Urinary bladder (tissue), 4 donors: ENCODE measurements at places on chromosomes 3 and 15.

DNA sequence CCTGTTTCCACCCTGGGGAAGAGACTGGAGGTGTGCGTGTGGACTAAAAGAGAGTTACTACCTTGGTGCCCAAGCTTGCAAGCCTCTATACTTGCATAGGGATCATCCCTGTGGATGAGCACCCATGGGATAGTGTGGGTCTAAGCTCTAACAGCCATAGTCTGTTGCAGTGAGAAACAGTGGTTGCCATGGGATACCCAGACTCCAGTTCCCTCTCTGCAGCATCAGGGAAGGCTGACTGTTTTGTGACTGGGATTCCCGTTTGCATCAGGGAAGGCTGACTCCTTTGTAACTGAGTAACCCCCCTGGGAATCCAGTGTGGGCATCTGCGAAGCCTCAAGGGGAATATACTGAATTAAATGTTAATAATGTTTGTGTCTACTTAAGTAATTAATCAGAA is 196.1 kb downstream of the ZNF621 start:
- DNase-seq, result no peak

GRCh38 chr15:49055630-49056029 is 9.4 kb upstream of the SECISBP2L start:
- no peak for DNase-seq

DNA sequence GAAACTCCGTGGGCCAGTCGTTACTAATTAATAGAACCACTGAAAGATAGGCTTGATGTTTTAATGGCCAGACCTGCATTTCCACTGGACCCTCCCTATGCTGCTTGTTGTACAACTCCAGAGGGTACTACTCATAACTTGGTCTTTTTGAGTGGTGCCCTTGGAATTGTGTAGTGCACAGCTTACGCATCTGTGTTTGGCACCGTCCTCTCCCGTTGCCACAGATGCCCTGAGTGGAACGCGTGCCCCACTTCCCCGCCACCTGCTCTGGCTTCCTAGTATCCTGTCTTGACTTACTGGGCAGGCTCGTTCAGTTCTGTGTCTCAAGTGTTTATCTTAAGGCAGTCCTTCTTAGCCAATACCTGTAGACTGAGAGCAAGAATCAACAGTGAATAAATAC is 78.7 kb downstream of the USP13 start:
- no peak for DNase-seq

DNA sequence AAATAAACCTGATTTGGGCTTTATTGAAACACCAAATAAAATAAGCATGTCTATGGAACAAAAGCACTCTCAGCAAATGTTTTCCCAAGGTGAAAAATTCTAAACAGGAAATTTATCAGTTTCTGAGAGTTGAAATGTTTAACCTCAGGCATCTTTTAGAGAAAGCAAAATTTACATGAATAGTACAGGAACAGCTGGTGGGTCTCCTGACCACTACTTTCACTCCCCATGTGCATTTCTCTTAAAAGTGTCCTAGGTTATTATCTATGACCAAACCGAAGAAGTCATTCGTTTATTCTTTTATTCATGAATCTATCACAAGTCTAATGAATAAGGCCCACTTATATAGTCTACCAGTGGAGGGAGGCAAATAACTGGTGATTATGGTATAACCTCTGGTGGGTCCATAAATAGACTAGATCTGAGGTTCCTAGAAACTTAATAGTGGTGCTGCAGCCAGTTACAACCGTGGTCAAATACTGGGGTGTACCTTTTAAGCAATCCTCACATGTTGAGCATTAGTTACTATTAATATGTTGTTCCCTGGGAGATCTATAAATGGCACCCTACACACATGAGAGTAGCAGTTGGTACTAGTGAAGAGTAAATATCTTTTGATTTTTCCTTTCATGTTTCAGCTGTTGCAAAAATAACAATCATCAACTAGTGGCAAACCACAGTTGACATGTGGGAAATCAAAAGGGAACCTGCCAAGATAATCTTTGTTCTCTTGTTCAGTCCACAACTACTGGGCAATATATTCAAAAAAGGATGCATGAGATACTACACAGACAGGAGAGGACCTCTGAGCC is 169.3 kb upstream of the STAC start:
- no peak for DNase-seq

- DNase-seq, result no peak
These were observed 3.9 kb upstream of the RNU6-1 start for GRCh38 chr15:67843571-67844387.

- DNase-seq, result no peak
These were observed 551.2 kb upstream of the CCDC54 start for GRCh38 chr3:106825962-106826605.

DNA sequence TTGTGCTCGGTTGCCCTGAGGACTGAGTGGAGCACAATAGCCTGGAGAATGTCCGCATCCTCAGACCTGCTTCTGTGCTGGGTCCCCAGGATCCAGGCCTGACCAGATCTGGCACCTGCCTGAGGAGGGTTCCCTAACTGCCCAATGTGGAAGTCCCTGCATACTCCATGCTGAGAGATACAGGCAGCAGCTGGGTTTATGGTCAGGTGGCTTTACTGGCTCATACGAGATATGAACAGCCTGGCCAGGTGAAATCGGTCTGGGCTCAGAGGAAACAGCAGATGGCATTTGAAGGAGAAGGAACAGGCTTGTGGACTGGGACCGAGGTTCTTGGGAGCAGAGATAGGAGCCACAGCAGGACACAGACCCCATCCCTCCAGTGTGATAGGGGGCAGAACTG is 18.2 kb upstream of the KIF23 start:
- no peak for DNase-seq

GRCh38 chr15:33756961-33757360 is 211.3 kb upstream of the CHRM5 start:
- DNase-seq, result no peak

GRCh38 chr15:87827131-87827530 is 429.4 kb downstream of the NTRK3 start:
- no peak for DNase-seq

DNA sequence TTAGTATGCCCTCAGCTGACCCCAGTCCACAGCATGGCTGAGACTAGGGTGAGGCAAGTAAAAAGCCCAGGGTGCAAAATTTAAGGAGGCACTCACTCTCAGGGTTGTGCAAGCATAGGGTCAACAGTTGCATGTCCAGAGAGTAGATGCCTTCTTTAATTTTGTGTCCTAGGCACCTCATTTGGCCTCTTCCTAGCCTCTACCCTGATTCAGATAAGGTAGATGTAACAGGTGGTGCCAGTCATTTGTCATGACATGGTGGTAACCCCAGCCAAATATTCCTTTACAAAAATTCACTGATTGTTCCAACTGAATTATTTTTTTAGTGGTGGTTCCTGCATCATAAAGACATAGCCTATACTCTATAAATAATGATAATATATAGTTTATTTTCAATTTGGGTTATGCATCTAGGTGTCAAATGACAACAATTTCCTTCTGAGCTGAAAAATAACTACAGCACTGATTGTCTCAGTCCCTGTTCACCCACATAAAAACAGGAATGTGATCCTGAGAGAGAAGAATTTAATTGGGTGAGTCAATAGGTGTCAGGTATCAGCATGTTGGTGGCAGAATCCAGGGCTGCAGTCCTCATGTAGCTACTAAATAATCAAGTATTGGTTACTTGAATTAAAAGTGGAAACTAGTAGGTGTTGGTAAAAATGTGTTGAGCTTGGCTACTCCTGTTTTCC is 44.2 kb upstream of the TIPARP start:
- DNase-seq, result no peak

DNA sequence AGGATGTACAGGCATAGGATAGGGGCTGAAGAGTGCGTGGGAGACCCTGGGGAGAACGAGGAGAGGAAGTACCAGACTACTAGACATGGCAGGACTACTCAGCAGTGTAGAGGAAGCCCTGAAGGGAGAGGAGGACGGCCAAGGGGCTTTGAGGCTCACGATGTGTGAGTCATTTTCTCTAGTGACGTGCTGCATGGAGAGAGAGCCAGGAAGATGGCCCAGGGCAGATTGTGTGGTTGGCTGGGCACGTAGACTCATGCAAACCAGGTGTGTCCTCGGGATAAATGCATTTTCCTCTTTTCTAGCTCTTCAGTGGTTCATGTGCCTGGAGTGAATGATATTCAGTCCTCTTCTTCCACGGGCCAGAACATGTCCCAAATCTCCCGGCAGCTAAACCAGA is 115.0 kb upstream of the ABHD17C start:
- no peak for DNase-seq

- no peak for DNase-seq
These were observed 106.5 kb upstream of the SLC4A7 start for GRCh38 chr3:27590437-27591298.

DNA sequence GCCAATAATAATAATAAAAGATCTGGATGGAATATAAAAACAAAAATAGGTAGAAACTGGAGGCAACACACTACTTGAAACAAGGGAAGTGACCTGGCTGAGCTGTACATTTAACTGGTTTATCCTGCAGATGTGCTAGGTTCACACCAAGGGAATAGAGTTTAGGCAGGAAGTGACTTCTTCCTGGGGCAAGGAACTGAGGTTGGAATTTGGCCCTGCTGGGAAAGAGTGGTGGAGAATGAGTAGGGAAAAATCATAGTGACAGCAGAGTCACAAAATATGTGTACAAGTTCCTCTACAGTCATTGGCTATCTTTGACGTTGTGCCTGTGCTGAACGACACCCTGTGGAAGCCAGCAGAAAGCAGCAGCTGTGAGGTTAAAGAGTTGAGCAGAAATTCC is 44.1 kb downstream of the ARHGAP11B start:
- no peak for DNase-seq

- DNase-seq, result no peak
These were observed 1059.2 kb downstream of the ZPLD1 start for GRCh38 chr3:103494011-103494410.

DNA sequence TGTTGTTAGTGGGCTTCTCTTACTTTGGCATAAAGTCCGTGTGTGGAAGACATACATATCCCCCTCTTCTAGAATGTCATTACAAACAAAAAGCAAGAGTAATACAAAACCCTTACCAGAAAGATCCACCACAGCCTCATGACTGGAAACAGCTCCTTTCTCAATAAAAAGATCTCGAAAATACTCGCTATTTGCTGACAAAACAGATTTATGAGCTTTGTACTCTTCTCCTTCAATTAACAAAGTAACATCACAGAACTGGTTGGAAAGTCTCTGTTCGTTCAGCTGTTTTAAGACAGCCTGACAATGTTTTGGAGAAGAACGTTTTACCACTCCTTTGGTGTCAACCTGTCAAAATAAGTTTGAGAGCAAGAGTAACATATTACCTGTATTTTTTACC is 5.9 kb downstream of the ZBTB11 start:
- no peak for DNase-seq

DNA sequence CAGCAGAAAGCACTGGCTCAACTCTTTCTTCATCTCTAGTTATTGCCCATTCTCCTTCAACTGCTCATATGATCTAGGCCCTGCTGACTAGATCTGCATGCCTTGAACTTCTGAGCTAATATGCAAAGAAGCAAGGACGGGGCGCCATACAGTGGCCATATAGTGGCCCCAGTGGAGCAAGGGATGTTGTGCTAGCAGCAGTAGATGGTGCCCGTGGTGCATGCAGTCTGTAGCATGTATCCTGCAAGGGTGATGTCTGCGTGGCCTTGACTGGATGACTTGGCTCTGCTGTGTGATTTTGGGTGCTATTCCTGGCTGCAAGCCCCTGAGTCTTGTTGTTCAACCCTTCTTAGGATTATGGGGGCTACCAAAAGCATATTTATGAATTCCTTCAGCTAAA is 12.2 kb upstream of the NMD3 start:
- no peak for DNase-seq

- DNase-seq, result no peak
These were observed 43.9 kb downstream of the TLE3 start for GRCh38 chr15:70053716-70054229.

DNA sequence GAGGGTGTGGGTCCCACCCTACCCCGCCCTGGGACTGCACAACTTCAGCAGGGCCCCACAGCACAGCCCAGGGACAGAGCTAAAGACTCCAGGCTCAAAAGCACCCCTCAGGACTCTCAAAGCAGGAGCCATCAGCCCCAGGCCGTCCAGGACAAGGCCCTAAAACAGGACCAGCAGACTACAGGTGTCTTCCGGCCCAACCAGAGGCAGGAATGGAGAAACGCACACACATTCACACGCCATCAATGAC is 26.1 kb downstream of the ATRIP start:
- no peak for DNase-seq

DNA sequence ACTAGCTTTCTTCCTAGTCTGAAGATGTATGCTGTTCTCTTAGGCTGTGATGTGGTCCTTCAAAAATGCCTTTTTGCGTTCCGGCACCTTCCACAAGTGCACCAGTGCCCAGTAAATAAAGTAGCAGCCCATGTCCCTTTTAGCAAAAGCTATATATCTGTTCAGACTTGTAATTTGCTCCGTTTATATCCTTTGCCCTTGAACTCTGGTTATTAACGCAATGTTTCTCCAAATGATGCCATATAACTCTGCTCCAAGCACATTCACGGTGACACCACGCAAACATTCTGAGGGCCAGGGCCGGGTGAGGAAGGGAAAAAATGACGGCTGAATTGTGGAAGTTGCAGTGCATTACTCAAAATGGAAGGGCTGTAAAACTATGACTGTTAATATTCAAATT is 1001.1 kb upstream of the NR2F2 start:
- DNase-seq, result no peak

DNA sequence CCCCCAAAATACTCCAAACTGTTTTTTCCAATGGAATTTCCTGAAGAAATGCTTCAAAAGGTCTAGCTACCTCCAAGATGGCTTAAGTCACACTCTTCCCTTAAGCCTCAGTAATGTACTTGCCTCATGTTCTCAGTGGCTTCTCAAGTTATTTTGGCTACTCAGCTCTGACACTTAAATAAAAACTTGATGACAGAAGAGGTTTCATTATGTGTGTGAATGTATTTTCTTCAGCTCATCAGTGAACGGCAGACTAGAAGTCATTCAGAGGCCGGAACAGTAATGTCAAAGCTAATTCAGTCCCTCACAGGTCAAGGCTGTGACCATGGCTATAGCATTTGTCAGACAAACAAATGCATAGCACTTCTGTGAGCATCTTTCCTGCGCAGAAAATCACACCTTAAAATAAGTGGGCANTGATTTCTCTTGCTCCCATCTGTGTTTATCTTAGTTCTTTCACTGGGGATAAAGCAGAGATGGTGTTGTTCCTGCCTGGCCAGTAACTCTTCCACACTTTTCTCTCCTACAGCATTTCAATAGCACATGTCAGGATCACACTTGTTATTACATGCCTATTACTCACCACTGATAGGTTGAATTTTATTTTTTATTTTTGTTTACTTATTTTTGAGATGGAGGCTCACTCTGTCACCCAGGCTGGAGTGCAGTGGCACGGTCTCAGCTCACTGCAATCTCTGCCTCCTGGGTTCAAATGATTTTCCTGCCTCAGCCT is 68.5 kb upstream of the PLCL2 start:
- no peak for DNase-seq

- DNase-seq, result no peak
These were observed 77.4 kb downstream of the CHCHD6 start for GRCh38 chr3:126781406-126781805.

DNA sequence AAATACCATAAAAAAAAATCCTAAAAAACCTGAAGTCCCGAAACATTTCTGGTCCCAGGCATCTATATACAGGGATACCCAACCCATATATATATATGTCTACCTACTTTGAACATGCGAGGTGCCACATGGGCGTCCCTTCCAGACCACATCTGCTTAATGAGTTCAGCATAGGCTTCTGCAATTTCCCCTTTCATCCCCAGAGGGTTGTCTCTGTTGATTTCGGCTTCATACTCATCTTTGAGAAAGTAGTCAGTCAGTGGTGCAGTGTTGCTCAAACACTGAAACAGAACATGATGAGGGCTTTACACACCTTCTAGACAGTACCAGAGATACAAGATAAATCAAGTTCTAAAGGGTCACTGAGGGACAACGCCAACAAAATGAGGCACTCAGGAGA is 28.6 kb upstream of the C3orf62 start:
- no peak for DNase-seq
